ENCODE measurements at places on chromosomes 3 and 15.
A peak's percentile ranks its signal among the peaks of the same experiment; 100 is the strongest.

DNA sequence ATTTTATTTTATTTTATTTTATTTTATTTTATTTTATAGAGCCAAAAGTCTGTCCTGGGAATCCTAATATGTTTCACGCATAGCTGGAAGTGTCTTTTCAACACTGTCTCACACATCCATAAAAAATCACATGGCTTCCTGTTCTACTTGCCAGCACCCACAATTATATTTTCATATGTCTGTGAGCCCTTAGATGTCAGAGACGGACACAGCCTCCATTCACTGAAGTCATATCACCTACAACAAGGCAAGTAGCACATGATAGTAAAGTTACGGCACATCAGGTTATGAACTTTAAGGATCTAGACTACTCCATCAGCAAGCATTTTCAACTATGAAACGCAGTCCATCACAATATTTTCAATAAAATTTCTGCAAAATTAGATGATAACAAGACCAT, 168.4 kb downstream of the ZIC4 start:
- DNase-seq = no peak

DNA sequence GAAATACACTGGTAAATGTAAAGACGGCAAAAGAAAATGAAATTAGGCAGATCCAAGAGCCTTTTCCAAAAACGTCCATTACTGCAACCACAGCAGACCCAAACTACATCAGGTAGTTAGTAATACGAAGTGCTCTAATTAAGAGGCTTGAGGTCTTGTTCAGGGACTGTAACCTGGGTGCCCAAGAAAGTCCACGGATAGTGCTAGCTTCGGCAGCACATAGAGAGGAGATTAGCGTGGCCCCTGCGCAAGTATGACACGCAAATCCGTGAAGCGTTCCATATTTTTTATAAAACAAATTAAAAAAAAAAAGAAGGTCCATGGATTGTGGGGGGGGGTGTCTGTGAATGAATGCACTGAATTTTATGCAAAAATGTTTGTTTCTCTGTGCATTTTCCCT, 1.4 kb downstream of the COPB2 start:
- no peak for DNase-seq

DNA sequence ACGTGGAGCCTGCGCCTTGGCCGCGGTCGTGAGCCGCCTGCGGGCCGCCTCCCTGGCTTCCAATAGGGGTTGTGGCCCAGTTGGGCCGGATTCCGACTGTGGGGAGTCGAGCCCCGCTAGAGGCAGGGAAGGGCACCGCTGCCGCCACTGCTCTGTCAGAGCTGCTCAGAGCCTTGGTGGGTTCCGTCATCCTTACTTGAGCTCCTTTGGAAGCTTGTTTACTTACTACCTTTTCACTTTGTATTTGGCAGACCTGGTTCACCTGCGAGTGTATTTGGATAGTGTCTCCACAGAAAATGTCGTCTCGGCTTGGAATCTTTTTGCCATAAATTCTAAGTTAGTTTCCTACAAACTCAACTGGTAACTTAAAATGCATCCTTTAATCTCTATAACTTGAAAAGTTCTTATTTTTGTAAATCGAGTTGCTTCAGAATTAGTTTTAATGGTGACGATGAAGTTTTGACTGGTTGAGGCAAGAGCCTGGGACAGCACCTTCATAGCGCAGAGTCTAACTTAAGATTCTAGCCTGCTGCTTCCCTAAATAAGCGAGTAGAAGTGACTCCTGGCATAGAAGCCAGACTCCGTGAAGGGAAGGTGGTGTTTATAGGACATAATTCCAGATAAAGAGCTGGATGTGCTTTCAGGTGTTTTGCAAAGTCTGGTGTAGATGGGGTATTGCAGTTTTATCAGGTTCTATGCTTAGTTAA, 800 bp downstream of the DAG1 start:
- no peak for DNase-seq

DNA sequence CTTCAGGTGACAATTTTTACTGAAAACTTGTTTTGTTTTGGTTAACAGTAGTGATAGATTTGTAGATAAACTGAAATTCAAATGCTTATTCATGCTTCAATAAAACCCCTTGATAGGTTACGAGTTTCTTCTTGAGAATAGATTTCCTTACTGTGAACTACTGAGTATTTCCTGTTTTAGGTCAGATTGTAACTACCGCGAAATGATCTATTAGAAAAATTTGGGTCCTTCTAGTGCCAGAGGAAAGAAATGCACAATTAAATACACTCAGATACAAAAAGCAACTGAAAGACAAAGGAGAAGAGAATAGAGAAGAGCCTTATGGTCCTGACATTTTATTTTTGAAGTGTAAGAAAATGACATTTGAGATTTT, 251.7 kb upstream of the TBL1XR1 start:
- DNase-seq = no peak

DNA sequence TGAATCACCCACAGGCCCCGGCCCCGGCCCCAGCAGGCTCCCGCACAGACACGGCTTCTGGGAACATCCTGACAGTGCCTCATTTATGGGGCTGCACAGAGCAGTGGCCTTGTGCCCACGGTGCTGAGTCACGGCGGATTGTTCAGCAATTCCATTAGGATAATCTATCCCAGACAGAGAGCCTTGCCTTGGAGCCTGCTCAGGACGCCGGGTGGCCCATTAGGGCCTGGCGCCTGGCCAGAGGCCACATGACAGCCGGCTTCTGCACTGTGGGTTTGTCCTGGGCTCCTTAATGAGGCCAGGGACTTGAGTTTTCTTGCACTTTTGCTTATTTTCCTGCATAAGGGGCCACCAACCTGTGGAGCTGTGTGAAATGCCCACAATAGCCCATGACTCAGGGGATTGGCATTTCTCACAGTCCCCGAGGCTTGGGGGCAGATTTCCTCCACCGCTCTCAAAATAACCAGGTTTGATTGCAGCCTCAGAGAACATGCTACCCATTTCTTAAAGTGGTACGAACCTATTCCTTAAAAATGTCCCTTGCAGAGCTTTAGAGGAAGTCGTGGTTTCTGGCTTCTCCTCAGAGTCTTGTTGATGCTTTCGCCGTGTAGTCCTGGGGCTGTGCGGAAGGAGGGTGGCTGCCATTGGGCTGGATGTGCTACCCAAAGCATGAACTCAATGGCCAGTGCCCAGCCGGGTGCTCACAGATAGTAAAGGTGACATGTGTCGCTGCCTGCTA, 19.0 kb downstream of the SYNM start:
- peak; percentile 81 for DNase-seq

GRCh38 chr15:88707771-88708654, 69.2 kb downstream of the ISG20 start:
- DNase-seq = no peak

GRCh38 chr15:100703032-100703578, 100.7 kb downstream of the ASB7 start:
- no peak for DNase-seq

- no peak for DNase-seq
Observed at GRCh38 chr3:52218454-52218853, 7.0 kb downstream of the TLR9 start.

- no peak for DNase-seq
Observed at GRCh38 chr15:96043591-96044171, 286.8 kb upstream of the NR2F2 start.

- no peak for DNase-seq
Observed at GRCh38 chr3:146020969-146021368, 140.0 kb downstream of the PLOD2 start.

DNA sequence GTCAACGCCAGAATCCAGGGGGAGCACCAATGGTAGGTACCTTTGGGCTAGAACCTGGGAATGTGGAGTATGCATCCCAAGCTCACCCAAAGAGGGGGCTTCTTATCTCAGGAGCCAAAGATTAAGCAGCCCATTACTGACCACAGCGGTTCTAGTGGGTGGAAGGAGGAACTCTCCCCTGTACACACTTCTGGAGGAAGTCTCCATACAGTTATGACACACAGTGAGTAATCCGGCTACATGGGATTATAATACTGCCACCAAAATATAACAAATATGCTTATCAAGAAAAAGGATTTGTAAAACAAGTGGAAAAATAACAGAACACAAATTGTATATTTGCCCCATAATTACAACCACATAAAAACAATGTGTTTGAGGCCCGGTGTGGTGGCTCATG, 8.4 kb downstream of the MYO1E start:
- no peak for DNase-seq

- DNase-seq = no peak
Observed at GRCh38 chr3:144394032-144394431, 422.4 kb downstream of the DIPK2A start.

- no peak for DNase-seq
Observed at GRCh38 chr3:25306705-25307104, 121.4 kb upstream of the RARB start.

DNA sequence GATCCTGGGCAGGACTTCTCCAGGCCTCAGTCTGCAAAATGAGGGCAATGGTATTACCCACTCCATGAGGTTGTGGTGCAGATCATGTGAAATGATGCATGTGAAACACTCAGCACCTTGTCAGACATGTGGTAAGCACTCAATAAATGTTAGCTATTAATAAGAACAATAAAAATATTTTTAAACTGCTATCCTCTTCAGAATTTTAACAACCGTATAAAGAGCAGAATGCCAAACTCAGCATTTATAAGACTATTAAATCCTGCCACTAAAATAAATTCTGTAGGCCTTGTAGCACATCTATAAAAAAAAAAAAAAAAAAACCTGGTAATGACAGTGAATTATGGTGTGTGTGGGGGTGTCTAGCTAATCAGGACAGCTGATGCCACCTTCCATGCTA, 213.9 kb upstream of the UMPS start:
- no peak for DNase-seq

Data from mucosa of gallbladder (tissue), 1 donor.